ENCODE measurements at places on chromosomes 4 and X. TPM values are rescaled to one million over a fixed set of nuclear protein-coding genes. Genes with fewer than 3 reads are reported as not detected.

DNA sequence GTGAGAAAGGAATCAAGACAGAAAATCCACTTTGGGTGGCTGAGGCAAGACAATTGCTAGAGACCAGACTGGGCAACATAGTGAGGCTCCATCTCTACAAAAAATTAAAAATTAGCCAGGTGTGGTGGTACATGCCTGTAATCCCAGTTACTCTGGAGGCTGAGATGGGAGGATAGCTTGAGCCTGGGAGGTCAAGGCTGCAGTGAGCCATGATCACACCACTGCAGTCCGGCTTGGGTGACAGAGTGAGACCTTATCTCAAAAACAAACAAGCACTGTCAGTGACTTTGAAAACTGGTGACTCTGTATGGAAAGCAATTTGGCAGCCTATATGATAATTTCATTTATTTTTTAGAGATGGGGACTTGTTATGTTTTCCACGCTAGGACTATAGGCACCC, 2.3 kb upstream of the ELOVL6 start:
- no peak for DNase-seq

DNA sequence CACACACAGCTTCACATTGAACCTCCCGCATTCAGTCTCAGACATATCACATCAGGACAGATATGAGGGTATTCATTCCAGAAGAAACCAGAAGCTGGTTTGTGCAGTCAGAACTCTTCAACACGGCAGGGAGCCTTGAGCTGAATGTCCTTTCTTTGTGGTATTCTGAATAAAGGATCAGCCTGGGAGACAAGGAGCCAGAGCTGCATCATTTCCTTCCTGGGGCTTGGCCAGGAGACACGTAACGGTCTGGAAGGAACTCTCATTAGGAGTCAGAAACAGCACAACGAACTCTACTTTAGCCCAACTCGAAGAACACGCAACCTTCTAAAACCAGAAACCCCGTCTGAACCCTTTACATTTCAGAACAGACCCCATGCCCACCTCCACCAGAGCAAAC, 46.4 kb downstream of the KDR start:
- DNase-seq = no peak

DNA sequence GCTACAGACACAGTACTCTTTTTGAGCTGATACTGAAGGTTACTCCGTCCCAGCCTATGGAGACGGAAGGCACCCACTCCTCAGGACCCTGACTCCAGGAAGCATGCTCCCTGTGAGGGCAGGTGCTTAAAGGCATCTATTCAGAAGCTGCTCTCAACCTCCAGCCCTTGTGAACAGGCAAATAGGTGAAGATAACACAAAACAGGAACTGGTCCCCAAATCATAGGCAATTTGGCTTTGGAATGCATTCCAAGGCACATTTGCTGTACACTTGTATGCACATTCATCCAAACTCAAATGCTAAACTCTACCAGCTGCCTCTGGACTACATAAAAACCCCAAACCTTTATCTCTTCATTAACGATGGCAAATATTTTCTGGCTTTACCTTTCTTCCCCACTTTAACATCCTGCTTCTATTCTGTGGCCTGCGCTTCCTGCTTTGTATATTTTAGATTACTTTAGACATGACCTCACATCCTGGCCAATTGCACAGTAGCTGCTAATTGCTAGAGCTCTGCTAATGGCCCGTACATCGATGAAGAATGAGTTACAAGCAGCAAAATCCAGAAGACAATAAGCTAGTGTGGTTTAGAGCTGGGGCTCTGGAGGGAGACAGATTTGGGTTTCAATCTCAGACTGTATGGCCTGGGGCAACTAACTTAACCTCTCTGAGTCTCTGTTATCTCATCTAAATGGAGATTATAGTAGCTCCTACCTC, 3.2 kb downstream of the SEL1L3 start:
- peak; percentile 33 for DNase-seq

SGMS2 gene
- total RNA-seq = not detected

GRCh38 chrX:100418556-100418955, 8.5 kb upstream of the PCDH19 start:
- DNase-seq = no peak

DNA sequence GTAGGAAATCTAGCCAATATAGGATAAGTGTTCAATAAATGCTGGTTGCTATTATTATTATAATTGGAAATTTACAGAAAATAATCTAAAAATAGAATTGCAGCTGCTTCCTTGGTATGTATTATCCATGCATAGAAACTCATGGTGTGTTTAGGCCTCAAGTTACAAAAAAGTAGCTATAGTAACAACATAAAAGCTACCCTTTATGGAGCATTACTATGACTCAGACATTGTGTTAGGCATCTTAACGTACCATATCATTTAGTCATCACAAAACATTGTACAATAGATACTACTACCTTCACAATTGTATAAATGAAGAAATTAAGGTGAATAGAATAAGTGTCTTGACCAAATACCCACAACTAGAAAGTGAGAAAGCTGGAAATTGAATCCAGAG, 126.9 kb upstream of the NRK start:
- no peak for DNase-seq

DNA sequence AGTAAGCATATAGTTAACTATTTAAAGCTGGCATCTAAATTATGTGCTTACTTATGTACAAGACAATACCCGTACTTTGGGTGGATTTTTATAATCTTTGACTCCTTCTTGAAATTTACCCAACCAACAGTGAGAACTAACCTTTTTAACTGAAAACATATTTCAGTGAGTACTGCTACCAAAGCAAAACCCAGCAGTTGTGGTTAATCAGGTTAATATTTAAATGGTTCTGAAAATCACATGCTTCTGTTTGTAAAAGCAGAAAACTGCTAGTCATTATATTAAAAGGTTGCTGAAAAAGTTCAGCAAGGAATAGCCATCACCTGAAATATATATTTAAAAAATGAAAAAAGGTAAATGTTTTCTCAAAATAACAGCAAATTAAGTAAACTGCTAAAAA, 20.0 kb downstream of the UBE2D3 start:
- DNase-seq = no peak

ASB9 gene
- total RNA-seq = not detected

DNA sequence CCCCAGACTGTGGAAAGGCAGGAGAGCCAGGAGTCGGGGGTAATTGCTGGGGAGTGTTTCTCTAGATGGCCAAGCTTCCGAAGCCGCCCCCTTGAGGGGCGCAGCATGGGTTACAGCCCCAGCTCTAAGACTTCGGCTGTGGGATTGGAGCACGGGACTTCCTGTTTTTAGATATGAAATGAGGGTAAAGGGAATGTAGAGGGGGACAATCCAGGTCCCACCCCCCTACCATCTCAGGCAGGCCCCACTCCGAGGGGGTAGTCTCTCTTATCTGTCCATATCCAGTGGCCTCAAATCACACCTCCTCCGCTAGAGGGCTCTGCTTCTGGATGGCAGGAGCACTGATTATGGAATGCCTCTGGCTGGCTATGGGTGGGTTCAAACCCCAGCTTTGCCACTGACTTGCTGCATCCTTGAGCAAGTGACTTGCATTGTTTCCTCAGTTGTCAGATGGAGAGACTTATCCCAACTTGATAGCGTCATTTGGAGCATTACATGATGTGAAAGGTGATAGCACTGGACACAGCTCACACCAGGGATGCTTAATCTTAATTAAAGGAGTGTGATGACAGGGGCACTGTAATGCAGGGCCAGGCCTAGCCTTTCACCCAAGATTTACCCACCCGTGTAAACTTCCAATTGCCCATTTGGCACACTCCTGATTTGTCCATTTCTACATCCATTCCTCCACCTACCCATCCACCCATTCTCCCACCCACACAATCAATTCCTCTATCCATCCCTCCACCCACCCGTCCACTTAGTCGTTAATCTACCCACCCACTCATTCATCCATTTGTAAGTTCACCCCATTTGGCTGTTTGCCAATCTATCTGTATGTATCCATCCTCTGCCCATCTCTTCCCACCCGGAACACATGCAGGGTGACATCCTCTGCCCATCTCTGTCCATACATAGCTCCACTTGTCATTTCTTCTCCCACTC, 848 bp upstream of the KCND1 start:
- DNase-seq = no peak

ZNF732 gene
- total RNA-seq = not detected

DNA sequence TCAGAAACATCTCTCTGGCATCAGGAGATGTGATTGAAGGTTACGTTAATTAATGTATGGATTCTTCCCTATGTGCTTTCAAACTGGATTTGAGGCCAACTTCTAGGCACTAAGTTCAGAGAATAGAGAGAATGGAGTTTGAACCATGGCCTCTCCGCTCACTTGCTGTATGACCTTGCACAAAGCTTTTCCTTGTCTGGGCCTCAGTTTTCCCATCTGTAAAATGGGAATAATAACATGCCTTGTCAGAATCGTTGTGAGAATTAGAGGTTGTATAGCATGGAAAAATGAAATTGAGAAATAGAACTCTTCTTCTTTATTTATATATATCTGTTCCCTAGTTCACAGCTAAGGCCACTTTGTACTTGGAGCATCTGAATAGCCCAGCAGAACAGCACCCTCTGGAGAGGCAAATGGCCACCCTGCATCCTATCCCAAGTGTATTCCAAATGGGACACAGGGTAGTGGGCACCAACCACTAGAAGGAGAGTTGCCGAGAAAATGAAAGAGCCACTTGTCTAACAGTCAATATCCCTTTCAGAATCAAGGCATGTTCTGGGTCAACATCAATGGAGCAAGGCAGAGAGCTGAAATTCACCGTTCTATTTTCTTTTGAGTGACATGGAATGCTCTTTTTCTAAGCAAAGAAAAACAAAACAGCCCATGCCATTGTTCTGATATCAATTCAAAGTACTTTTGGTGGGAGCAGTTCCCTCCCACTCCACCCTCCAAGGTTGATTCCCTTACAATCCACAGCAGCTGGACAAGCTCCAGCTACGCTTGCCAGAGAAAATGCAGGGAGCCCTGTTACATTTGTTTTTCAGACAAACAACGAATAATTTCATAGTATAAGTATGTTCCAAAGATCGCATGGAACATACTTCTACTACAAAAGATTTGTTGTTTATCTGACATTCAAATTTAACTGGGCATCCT, 23.3 kb upstream of the MTM1 start:
- no peak for DNase-seq

GRCh38 chr4:15955670-15956069, 7.3 kb downstream of the FGFBP2 start:
- DNase-seq = no peak

DNA sequence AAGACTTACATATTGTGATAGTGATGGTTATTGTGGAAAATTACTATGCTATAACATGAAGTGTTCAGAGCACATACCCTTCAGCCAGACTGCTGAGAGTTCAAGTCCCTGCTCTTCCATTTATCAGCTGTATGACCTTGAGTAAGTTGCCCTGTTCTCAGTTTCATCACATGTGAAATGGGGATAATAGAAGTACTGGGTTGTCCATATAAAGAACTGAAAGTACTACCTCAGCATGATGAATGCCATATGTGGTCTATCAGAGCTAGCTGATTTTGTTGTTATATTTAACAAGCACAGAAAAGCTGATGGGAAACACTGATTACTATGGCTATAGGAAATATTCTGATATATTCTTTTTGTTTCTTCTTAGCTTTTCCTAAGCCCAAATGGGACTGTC, 115.6 kb downstream of the REPS2 start:
- DNase-seq = no peak

LETM1 gene
- total RNA-seq = 41.8 TPM

- no peak for DNase-seq
Observed at GRCh38 chr4:23770011-23770410, 119.8 kb downstream of the PPARGC1A start.

NRK gene
- total RNA-seq = not detected

TECRL gene
- total RNA-seq = not detected

Data from CD4-positive, CD25-positive, alpha-beta regulatory T cell (primary cell).